ENCODE measurements at places on chromosomes 16 and 17. TPM values are rescaled to one million over a fixed set of nuclear protein-coding genes. Genes with fewer than 3 reads are reported as not detected.

The IL17C gene
- polyA plus RNA-seq, result not detected

The SLC4A1 gene
- not detected for polyA plus RNA-seq

The ACSM2A gene
- not detected for polyA plus RNA-seq

The GLTPD2 gene
- 0.06 TPM for polyA plus RNA-seq
